ENCODE measurements at places on chromosomes 3 and 15.

DNA sequence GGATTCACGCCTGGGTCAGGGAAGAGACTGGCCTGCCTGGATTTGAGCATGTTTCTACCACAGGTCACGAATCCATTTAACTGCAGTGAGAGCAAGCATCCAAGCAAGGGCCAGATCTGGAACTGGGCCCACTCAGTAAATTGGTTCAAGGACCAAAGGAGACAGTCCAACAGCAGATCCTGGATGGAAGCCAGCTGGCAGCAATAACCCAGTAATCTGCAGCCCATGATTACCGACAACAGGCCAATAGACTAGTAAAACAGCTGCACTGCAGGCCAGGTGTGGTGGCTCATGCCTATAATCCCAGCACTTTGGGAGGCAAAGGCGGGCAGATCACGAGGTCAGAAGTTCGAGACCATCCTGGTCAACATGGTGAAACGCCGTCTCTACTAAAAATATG lies 11.8 kb downstream of the SAMD7 start:
- peak; percentile 40 for DNase-seq

DNA sequence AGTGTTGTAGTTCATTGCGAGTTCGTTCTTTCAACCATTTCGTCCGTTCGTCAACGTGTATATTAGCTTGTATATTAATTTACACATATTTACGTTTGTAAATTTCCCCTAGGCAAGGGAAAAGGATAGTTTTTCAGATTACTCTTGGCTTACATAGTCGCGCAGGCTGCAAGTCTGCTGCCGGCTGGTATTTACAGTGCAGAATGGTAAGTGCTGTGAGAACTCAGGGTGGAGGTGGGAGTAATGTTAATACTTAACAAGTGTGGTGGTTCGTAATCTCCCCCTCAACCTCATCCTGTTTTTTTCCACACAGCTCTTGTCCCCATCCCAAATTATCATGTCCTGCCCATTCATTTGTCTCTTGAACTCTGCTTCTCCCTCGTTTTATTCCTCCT lies 766 bp downstream of the FAM98B start:
- peak; percentile 44 for DNase-seq

DNA sequence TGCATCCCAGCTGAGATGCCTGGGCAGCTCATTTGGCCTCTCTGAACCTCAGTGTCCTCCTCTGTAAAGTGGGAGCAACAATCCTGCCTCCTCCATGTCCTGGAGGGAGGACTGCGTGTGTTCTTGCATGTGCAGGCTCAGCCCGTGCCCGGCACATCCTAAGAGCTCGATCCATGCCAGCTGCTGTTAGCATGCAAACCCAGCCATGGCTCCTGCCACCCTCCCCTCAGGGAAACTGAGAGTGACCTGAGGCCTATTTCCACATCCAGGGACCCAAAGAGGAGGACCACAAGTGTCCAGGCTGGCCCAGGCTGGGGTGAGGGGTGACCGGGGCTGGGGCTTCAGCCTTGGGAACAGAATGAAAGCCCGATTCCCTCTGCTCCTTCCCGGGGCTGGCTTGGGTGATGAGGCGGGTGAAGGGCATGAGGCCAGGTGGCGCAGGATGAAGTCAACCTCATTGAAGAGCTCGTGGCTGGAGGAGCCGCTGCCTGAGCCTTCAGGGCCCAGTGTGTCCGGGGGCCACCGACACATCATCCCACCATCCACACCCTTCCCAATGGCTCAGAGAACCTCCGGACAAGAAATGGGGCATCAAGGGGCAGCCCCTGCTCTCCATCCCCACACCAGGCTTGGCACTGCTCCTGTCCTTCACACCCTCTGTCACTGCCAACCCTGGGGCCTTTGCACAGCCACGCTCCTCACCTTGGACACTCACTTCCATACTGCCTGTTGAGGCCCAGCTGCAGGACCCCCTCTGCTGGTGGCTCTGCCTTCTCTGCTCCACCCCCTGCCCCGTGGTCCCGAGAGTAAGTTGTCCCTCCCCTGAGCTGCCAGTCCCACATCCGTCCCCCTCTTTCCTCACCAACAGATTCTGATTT lies 42.5 kb downstream of the ADAMTS7 start:
- DNase-seq = no peak

DNA sequence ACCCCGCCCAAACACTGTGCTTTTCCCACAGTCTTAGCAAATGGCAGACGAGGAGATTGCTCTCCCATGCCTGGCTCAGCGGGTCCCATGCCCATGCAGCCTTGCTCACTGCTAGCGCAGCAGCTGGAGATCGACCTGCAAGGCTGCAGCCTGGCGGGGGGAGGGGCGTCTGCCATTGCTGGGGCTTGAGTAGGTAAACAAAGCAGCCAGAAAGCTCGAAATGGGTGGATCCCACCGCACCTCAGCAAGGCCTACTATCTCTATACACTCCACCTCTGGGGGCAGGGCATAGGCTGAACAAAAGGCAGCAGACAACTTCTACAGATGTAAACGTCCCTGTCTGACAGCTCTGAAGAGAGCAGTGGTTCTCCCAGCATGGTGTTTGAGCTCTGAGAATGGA lies 27.2 kb upstream of the WDR5B start:
- DNase-seq = no peak

GRCh38 chr15:69071260-69071659 lies 56.8 kb downstream of the NOX5 start:
- no peak for DNase-seq

- DNase-seq = no peak
Measured at GRCh38 chr3:9949115-9949514, 3.1 kb downstream of the PRRT3 start.

DNA sequence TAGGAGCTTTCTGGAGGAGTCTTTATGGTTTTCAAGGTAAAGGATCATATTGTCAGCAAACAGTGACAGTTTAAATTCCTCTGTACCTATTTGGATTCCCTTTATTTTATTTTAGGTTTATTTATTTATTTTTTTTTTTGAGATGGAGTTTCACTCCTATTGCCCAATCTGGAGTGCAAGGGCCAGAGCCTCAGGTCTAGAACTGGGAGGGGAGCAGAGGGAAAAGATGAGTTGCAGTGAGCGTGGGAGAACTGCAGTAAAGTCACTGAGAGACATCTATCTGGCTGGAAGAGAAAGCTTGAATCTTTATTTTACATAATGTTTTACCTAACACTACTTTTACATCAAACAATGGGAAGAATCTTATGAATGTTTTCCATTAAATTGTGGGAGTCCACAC lies 49.5 kb upstream of the GK5 start:
- no peak for DNase-seq

GRCh38 chr3:98603580-98603979 lies 10.2 kb upstream of the CPOX start:
- no peak for DNase-seq

DNA sequence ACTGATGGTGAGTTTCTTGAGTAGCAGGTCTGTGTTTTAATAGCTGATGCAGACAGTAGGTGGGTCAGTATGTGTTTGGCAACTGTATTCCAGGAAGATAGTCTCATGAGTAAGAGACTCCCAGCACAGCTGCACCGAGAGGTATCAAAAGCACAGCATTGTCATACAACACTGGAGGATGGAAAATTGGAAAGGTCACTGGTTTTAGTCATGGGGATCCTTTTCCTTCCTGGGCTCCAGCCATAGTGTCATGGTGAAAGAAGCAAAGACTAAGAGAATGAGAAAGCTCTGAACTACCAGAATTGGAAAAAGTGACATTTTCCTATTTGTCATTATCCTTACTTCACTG lies 61.5 kb downstream of the P3H2 start:
- DNase-seq = no peak

GRCh38 chr15:38050529-38051448 lies 116.3 kb downstream of the TMCO5A start:
- DNase-seq = no peak

DNA sequence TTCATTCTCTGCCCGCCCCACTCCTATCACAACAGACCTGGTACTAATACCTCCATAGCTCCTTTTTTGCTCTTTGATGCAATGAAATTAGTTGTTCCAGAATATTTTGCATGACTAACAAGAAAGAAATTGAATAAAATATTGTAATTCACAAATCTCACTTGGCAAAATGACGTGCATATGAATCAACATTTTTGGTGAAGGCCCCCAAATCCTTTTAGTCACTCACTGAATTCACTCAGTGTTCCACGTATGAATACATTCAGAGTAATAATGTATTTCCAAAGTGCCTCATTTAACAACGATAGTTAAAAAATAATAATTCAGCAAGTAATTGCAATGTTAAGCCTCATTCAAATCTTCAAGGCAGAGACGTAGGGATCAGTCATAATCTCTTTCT lies 148.6 kb upstream of the STRIT1 start:
- DNase-seq = no peak

- no peak for DNase-seq
Measured at GRCh38 chr3:164320962-164321361, 757.3 kb downstream of the SI start.
